ENCODE measurements at places on chromosomes 7 and 10.

DNA sequence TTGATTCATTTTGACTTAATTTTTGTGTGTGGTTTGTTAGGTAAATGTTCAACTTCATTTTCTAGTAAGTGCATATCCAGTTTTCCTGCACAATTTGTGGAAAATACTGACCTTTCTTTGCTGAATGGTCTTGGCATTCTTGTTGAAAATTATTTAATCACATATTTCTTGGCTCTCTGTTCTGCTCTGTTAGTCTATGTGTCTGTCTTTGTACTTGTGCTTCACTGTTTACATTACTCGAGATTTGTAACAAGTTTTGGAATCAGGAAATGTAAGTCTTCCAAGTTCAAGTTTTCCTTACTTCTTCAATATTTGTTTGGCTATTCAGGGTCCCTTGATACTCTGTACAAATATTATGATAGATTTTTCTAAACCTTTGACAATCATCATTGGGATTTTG lies 838.2 kb upstream of the POM121L12 start:
- DNase-seq, result no peak

DNA sequence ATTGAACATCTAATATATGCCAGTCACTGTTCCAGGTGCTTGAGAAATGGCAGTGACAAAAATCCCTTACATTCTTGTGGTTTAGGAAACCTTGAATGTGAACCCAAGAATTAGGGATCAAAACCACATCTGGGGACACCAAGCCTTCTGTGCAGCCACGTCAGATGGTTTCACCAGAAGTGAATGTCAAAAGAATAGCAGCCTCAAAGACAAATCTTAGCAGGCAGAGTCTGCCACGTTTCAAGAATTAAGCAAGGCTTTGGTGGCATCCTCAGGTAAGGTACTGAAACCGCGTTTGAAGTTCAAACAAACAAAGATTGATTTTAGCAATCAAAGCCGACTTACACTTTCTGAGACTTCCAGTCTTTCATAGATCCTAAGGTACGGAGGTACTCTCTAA lies 225.5 kb upstream of the GNAI1 start:
- no peak for DNase-seq

- DNase-seq, result no peak
Observed at GRCh38 chr7:74103219-74103772, 19.7 kb downstream of the LIMK1 start.

- DNase-seq, result no peak
Observed at GRCh38 chr7:100366411-100367250, 6.7 kb upstream of the PILRA start.

DNA sequence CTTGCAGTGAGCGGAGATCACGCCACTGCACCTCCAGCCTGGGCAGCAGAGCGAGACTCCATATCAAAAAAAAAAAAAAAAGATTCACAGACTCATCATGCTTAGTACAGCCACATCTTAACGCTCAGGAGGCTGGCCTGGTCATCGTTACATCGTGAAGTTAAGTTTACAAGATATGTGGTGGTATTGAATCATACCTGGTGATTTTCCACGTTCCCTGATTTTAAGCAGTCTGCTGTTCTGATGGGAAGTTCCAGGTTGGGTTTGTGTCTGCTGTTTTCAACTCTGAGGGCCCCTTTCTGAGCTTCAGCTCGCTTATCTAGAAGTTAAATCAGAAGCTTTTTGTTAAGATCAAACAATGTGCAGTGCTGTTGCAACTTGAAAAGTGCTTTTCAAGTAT lies 6.9 kb downstream of the PPP2R2D start:
- DNase-seq, result peak; percentile 15

- no peak for DNase-seq
Observed at GRCh38 chr7:131252976-131253375, 74.7 kb upstream of the MKLN1 start.

GRCh38 chr7:74498354-74498753 lies 44.6 kb downstream of the GTF2IRD1 start:
- no peak for DNase-seq

DNA sequence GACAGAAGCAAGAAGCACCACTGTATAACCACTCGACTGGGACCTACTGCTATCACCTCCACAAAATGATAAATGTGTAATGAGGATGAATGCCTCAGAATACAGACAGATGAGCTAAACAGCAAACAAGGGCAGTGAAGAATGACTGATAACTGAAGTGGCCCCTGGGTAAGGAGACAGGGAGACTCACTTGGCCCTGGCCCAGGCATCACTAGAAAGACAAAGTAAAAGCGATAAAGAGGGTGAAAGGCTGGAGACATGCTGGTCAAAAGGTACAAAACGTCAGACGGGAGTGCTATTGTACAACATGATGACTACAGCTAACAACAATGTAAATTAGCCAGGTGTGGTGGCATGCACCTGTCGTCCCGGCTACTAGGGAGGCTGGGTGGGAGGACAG lies 27.8 kb upstream of the APBB1IP start:
- DNase-seq, result no peak

GRCh38 chr7:30880941-30881340 lies 30.7 kb upstream of the AQP1 start:
- no peak for DNase-seq

DNA sequence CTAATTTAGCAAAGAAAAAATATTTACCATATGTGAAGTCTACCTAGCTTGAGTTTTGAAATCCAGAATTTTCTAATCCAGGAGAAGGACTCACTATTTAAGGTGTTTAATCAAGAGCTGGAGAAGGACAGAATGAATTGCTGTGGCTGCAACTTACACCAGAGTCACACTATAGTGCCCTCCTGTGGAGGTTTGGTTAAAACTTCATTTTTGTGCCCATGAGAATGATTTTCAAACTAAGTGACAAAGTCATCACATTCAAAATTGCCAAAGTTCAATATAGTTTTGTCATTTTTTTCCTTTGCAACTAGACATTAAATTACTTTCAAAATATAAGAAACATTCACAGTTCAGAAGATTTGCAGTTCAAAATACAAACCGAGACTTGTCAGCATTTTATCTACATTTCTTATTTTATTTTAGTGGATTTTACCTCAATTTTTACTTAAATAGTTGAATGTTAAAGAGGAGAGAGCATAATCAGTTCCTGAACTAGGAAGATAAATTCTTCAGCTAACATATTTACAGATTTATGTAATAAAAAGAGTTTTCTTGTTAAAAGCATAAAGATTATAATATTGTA lies 70.7 kb downstream of the CABCOCO1 start:
- DNase-seq, result peak; percentile 37

- no peak for DNase-seq
Observed at GRCh38 chr10:51321980-51322379, 247.7 kb downstream of the PRKG1 start.

GRCh38 chr10:3711918-3712317 lies 73.1 kb downstream of the KLF6 start:
- no peak for DNase-seq

DNA sequence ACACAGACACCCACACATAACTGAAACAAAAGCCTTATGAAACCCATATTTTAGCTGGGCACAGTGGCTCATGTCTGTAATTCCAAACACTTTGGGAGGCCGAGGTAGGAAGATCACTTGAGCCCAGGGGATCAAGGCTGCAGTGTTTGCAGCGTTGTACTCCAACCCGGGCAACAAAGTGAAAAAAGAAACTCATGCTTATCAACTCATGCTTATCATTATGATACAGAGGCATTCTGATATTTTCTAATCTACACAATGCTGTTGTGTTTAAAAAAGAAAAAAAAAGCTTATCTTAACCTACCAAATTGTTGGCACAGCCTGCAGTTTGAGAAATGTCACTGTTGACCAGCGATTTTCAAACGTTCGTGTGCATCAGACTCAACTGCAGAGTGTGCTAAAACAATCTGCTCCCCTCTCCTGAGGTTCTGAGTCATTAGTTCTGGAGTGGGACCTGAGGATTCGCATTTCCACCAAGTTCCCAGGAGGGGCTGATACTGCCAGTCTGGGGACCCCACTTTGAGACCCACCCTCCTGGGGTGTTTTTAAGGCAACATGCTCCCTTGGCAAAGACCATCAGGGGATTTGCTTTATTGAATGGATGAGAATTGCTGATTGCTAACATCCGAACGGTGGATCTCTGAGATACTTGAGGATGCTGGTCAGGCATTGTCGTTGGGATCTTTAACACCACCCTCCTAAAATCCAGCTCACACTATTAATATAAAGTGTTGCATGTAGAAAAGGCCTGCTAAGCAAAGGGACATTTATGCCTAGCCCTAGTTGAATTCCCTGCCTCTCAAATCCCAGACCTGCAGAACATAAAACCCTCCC lies 16.2 kb downstream of the CHST3 start:
- DNase-seq, result no peak

DNA sequence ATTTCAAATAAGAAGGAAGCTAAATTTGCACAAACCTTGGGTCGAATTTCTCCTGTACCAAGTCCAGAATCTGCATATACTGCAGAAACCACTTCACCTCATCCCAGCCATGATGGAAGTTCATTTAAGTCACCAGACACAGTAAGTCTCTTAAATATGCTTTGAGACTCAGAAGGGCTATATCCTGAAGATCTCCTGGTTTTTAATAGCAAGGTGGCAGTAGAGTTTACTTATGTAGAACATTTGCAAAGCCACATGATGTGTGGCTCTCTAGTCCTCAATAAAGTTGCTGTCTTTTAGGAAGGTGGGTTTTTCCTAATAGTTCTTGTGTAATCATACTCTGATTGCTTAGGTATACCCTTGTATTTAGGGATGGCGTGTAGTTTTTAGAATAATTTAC lies 8.7 kb downstream of the DBF4 start:
- DNase-seq, result no peak

- DNase-seq, result no peak
Observed at GRCh38 chr7:75536940-75537538, 44.9 kb downstream of the SPDYE5 start.

DNA sequence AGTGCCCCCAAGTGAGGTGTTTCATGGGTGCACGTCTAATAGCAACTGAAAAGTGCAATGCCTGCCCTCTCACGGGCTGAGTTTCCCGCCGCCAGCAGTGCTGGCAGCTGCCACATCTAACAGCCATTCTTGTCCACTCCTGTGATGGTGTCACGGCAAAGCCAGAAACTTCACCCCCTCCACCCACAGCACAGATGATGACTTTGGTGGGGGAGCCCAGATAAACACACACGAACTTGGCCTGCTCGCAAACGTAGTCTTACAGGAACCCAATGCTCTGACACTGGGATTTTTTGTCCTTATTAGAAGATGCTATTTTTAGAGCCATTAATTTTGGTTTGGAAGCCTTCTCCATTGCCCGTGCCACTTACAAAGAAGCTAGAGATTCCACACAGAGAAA lies 26.7 kb downstream of the CPXM2 start:
- DNase-seq, result no peak

DNA sequence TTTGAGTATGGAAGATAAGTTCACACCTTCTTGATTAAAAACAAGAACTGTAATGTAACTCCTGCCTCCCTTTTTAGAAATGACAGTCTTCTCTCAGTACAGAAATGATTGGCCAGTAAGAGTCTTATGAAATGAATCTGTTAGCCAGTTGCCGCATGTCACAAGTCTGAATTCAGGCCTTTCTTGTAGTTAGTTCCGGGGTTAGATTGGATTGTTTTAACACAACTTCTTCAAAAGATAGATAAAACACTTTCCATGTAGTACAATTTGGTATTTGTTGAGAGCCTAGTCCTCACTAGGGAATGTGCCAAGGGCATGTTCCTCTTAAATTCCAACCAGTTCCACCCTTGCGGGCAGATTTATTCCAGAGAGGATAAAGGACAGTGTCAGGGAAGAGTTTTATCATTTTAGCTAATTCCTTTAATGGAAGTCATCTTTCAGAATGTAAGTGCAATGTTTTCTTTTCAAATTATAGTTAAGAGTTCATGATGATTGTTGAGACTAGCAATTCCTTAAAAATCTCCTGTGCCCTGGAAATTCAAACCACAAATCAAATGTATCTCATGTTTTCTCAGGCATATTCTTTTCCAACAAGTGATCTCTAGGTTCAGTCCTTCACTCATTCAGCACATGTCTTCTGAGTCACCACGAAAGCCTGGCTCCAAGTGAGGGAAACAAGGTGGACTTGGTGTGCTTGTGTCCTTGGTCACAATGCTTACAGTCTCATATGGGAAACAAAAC lies 4.1 kb downstream of the FHIP2A start:
- DNase-seq, result no peak

- DNase-seq, result no peak
Observed at GRCh38 chr10:86899132-86899531, 58.3 kb downstream of the MMRN2 start.

GRCh38 chr10:103836273-103836672 lies 19.1 kb downstream of the SH3PXD2A start:
- DNase-seq, result no peak

GRCh38 chr7:16171928-16172327 lies 249.4 kb downstream of the CRPPA start:
- DNase-seq, result no peak

- DNase-seq, result no peak
Observed at GRCh38 chr10:97291357-97292096, 910 bp downstream of the ARHGAP19 start.

DNA sequence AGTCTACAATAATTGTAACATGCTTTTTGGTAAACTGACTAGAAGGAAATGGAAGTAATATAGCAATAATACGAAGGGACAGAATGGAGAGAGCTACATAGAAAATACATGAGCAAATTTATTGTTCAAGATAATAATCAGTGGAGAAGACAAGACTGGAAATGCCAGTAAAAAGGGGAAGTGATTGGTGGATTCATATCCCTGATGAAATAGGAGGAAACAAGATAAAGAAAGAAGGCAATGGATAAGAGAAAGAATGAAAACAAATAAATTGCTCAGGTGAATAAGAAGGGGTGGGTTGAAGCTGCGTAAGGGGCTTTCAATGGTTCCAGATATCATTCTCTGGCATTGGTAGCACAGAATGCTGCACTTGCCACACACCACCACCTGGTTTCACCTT lies 135.9 kb downstream of the LRRN3 start:
- DNase-seq, result no peak

DNA sequence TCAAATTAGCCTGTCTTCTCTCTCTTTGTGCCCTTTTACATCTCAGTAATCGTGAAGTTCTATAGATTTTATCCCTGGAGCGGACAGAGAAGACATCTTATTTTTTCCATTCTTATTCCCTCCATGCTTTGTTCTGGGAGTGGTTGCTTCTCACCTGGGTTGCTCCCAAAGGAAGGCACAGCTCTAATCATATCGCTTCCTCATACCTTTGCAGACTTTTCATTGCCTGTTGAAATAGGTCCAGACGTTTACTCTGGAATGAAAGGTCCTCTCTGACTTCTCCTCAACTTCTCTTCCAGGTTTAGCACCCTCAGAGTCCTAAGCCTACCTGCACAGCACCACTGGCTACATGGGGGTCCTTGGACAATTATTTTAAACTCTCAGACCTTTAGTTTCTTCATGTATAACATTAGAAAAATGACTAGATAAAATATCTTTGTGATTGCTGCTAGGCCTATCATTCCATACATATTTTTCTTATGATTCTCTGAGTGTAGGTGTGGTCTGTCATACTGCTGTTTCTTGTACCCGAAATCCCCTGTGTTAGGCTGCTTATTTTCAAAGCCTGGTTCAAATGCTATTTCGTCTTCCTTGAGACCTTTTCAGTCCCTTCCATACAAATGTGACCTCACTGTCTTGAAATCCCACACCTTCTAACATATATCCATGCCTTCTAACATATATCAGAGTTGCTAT lies 418.1 kb downstream of the GFRA1 start:
- DNase-seq, result no peak
